Activated T-helper 2 cell treated with anti-CD3 and anti-CD28 coated beads, Interferon-gamma antibody, Interleukin-2, Interleukin-4, amounts not matched to agents 10 μg/mL and 5 μg/mL and 100 μg/mL, durations not matched to agents 14 hours and 24 hours and 36 hours (primary cell): ENCODE measurements at places on chromosomes 13 and 19. TPM values are rescaled to one million over a fixed set of nuclear protein-coding genes. Genes with fewer than 3 reads are reported as not detected.
A peak's percentile ranks its signal among the peaks of the same experiment; 100 is the strongest.

DNA sequence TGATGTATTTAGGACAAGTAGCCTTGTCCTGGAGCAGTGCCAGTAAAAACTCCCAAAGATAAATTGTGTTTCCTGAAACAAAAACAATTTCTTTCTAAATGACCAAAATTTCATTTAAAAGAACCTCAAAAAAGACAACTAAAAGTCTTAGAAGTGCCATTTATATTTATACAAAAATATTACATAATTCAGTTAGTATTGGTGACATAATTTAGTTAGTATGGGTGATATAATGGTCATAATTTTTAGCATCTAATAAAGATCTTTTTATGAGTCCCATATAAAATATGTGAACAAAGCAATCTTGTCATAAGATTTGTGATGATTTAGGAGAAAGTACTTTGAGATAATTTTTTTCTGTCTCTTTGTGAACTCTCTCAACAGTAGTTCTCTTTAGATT lies 76.0 kb downstream of the ELF1 start:
- peaks cover 8% of the 10 kb centered on the region for H3K4me1 ChIP-seq
- H3K27ac ChIP-seq, result no peak overlapping the region
- H3K36me3 ChIP-seq, result peaks cover 82% of the 10 kb centered on the region
- no peak overlapping the region for H3K4me3 ChIP-seq

GRCh38 chr13:34335014-34336007 lies 517.4 kb downstream of the RFC3 start:
- H3K4me3 ChIP-seq, result no peak overlapping the region
- DNase-seq, result no peak
- no peaks in the 10 kb centered on the region for H3K4me1 ChIP-seq
- no peaks in the 10 kb centered on the region for H3K27me3 ChIP-seq
- H3K27ac ChIP-seq, result no peak overlapping the region

DNA sequence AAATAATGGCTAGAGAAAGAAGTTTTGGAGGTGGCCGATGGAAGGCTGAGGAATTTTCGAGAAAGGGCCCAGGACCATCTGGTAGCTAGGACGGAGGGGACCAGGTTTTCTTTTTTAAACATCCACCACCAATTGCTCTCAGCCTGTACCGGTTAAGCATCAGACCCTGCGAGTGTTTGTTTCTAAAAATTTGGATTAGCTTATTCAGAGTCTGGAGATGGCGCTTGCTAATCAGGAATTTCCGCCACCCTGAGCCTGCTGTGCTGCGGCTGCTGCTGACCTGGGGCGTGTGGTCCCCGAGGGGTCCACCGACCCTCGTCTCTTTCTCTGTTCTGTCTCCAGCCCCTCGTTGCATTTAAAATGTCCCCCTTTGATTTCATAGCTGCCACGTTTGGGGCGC lies 2.0 kb downstream of the UHRF1 start:
- no peaks in the 10 kb centered on the region for H3K27me3 ChIP-seq
- H3K4me3 ChIP-seq, result peak overlapping the region; percentile 88
- peaks cover 51% of the 10 kb centered on the region for H3K4me1 ChIP-seq
- H3K36me3 ChIP-seq, result peaks cover 53% of the 10 kb centered on the region

PRR19 gene
- 0.74 and 0.91 TPM in 2 replicates for total RNA-seq

NAPSA gene
- total RNA-seq, result 5.1 and 5.5 TPM in 2 replicates

PTGER1 gene
- 1.1 and 1.6 TPM in 2 replicates for total RNA-seq

- H3K27ac ChIP-seq, result no peak overlapping the region
- H3K4me3 ChIP-seq, result no peak overlapping the region
- H3K27me3 ChIP-seq, result no peaks in the 10 kb centered on the region
- H3K36me3 ChIP-seq, result peaks cover 8% of the 10 kb centered on the region
These were observed 14.9 kb downstream of the PLA2G4C start for GRCh38 chr19:48095612-48096175.

DNA sequence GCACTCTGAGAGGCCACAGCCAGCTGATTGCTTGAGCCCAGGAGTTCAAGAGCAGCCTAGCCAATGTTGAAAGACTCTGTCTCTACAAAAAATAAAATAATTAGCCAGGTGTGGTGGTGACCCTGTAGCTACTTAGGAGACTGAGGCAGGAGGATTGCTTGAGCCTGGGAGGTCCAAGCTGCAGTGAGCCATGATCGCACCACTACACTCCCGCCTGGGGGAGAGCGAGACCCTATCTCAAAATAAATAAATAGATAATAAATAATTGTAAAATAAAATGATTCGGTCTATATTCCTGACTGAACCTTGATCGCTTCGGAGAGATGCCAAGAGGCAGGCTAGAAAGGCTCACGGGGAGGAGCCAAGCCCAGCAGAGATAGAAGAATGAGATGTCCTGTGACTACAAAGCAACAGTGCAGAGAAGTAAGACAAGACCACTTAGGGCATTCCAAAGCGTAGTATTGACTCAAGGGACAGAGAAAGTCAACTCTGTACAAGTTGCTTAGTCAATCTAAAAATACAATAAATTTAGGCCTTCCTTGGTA lies 12.8 kb downstream of the SHISA2 start:
- H3K27me3 ChIP-seq, result peaks cover 24% of the 10 kb centered on the region
- H3K27ac ChIP-seq, result no peak overlapping the region
- no peaks in the 10 kb centered on the region for H3K4me1 ChIP-seq
- H3K36me3 ChIP-seq, result no peaks in the 10 kb centered on the region
- DNase-seq, result no peak
- no peak overlapping the region for H3K4me3 ChIP-seq

DNA sequence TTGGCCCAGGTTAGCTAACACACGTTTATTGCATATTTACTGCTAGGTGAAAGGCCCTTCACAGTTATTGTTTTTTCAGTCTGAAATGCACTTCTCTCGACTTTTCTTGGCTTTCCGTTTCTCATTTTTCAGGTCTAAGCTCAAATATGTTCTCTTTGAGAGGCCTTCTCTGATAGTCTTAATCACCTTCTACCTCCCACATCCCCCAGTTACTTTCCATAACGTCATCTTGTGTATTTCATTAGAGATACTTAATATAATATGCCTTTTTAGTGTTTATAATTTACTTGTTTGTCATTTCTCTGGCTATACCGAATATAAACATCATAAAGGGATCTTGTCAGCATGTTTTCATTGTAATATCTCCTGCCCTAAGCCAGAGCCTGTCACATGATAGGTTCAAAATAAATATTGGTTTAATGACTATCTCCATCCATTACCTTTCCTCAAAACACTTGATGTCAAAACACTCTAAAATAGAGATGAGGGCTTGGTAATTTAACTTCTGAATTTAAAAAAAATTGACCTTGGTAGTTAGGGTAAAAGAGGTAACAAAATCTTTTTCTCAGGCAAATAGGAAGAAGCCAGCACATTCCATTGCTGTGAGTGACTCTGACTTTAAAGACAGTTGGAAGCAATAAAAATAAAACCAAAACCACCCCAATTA lies 168.6 kb upstream of the RFC3 start:
- H3K4me3 ChIP-seq, result no peak overlapping the region
- peaks cover 21% of the 10 kb centered on the region for H3K4me1 ChIP-seq
- H3K27ac ChIP-seq, result no peak overlapping the region
- peaks cover 3% of the 10 kb centered on the region for H3K27me3 ChIP-seq
- DNase-seq, result no peak

MIER2 gene
- 29.2 and 30.5 TPM in 2 replicates for total RNA-seq

RASIP1 gene
- 0.57 and 1.0 TPM in 2 replicates for total RNA-seq

DNA sequence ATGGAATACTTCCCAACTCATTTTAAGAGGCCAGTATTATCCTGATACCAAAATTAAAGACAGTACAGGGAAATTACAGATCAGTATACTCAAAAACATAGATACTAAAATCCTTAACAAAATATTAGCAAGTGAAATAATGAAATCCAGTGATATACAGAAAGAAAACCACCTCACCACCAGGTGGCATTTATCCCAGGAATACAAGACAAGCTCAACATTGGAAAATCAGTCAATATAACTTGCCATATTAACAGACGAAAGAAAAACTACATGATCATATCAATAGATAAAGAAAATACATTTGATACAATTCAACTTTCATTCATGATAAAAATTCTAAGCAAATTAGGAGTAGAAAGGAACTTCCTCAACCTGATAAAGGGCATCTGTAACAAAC lies 6.7 kb upstream of the GNA15 start:
- H3K27me3 ChIP-seq, result no peaks in the 10 kb centered on the region
- no peak for DNase-seq
- H3K4me3 ChIP-seq, result no peak overlapping the region
- H3K36me3 ChIP-seq, result peaks cover 4% of the 10 kb centered on the region
- H3K4me1 ChIP-seq, result peaks cover 30% of the 10 kb centered on the region

- H3K4me3 ChIP-seq, result no peak overlapping the region
- H3K27ac ChIP-seq, result no peak overlapping the region
These were observed 2.6 kb upstream of the ZNF559 start for GRCh38 chr19:9321338-9321737.

CNN2 gene
- 160 and 163 TPM in 2 replicates for total RNA-seq

- H3K27me3 ChIP-seq, result no peaks in the 10 kb centered on the region
- H3K27ac ChIP-seq, result no peak overlapping the region
- H3K4me3 ChIP-seq, result no peak overlapping the region
- peaks cover 10% of the 10 kb centered on the region for H3K4me1 ChIP-seq
- H3K36me3 ChIP-seq, result peaks cover 21% of the 10 kb centered on the region
These were observed 9.5 kb upstream of the MLNR start for GRCh38 chr13:49210669-49211068.

DNA sequence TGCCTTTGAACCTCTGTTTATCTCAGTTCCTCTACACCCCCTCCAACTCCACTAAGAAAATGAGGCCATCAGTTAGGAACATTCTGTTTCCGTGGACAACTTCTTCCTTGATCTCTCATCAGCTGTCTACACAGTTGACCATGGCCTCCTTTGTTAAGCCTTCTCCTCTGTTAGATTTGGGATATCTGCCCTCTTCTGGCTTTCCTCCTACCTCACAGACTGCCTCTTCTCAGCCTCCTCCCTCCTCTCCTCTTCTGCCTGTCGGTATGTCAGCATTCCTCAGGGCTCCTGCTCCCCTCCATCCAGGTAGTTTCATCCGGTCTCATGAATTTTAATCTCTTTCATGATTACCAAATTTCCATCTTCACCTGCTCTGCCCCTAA lies 454.9 kb downstream of the FOXO1 start:
- no peak overlapping the region for H3K4me3 ChIP-seq
- no peak overlapping the region for H3K27ac ChIP-seq
- no peak for DNase-seq
- H3K36me3 ChIP-seq, result peaks cover 8% of the 10 kb centered on the region
- H3K4me1 ChIP-seq, result peaks cover 14% of the 10 kb centered on the region

GAPDHS gene
- total RNA-seq, result not detected in 2 replicates

CCDC169 gene
- total RNA-seq, result 0.23 and 0.46 TPM in 2 replicates

DNA sequence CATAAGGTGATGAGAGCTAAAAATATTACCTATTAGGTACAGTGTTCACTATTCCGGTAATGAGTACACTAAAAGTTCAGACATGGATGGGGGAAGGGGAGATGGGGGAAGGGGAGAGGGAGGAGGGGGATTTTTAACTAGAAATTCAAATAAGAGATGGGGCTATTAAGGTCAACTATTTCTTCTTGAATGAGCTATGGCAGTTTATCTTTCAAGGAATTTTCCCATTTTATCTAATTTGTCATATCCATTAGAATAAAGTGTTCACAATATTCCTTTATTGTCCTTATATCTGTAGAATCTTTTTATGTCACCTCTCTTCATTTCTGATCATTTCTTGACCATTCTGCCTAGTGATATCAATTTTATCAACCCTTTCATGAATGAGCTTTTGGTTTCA lies 362.4 kb downstream of the SUCLA2 start:
- no peaks in the 10 kb centered on the region for H3K27me3 ChIP-seq
- H3K36me3 ChIP-seq, result no peaks in the 10 kb centered on the region
- DNase-seq, result no peak
- no peaks in the 10 kb centered on the region for H3K4me1 ChIP-seq

GRCh38 chr13:96615252-96615651 lies 379.0 kb downstream of the OXGR1 start:
- no peaks in the 10 kb centered on the region for H3K4me1 ChIP-seq
- H3K4me3 ChIP-seq, result no peak overlapping the region
- no peaks in the 10 kb centered on the region for H3K36me3 ChIP-seq
- H3K27ac ChIP-seq, result no peak overlapping the region
- no peak for DNase-seq

GRCh38 chr19:2144190-2144589 lies 7.2 kb downstream of the AP3D1 start:
- no peaks in the 10 kb centered on the region for H3K27me3 ChIP-seq
- no peak for DNase-seq
- H3K4me1 ChIP-seq, result peaks cover 17% of the 10 kb centered on the region

LRP3 gene
- total RNA-seq, result 0.21 and 0.30 TPM in 2 replicates

MAMSTR gene
- 1.2 and 1.3 TPM in 2 replicates for total RNA-seq

SIGLEC9 gene
- 0.18 TPM in 1 of 2 replicates, not detected in the other for total RNA-seq

MEIOSIN gene
- not detected in 2 replicates for total RNA-seq

DNA sequence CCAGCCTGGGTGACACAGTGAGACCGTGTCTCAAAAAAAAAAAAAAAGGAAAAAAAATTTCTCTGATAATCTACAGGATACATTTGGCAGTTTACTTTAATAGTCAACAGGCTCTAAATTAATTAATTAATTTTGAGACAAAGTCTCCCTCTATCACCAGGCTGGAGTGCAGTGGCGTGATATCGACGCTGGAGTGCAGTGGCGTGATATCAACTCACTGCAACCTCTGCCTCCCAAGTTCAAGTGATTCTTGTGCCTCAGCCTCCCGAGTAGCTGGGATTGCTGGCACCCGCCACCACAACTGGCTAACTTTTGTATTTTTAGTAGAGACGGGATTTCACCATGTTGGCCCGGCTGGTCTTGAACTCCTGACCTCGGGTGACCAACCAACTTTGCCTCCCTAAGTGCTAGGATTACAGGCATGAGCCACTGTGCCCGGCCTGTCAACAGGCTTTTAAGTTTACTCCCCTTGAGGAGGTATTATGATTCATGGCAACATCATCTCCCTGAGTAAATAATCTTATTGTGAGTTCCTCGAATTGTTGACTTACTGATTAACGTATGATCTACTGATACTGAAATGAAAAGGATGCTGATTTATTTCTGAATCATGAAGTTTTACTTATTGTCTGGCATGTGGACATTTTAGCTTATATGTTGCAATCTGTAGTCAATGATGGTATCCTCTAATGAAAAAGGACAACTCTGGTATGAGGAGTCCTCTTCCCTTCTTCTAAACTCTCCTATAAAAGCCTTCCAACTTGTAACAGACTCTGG lies 21.3 kb upstream of the MTRF1 start:
- H3K36me3 ChIP-seq, result no peaks in the 10 kb centered on the region
- DNase-seq, result no peak
- H3K4me3 ChIP-seq, result no peak overlapping the region
- H3K4me1 ChIP-seq, result peaks cover 10% of the 10 kb centered on the region

- H3K27me3 ChIP-seq, result no peaks in the 10 kb centered on the region
- no peak for DNase-seq
- no peak overlapping the region for H3K4me3 ChIP-seq
- no peak overlapping the region for H3K27ac ChIP-seq
- H3K36me3 ChIP-seq, result no peaks in the 10 kb centered on the region
- no peaks in the 10 kb centered on the region for H3K4me1 ChIP-seq
These were observed 222.1 kb downstream of the DCLK1 start for GRCh38 chr13:35909091-35909490.

GRCh38 chr19:49413348-49413747 lies 9.9 kb downstream of the PTH2 start:
- H3K27ac ChIP-seq, result no peak overlapping the region
- H3K27me3 ChIP-seq, result peaks cover 10% of the 10 kb centered on the region
- H3K4me1 ChIP-seq, result peaks cover 37% of the 10 kb centered on the region
- DNase-seq, result no peak

TGFBR3L gene
- total RNA-seq, result 6.3 TPM in 2 replicates

ZNF534 gene
- not detected in 2 replicates for total RNA-seq

KLK4 gene
- total RNA-seq, result not detected in 2 replicates
